SK-N-SH treated with all-trans-retinoic acid at 6 μM for 48 hours (cell line): ENCODE measurements at places on chromosomes 5 and 9.
A peak's percentile ranks its signal among the peaks of the same experiment; 100 is the strongest.

GRCh38 chr5:157744051-157745011 lies 819 bp downstream of the LSM11 start:
- peak; percentile 25 for ATAC-seq

DNA sequence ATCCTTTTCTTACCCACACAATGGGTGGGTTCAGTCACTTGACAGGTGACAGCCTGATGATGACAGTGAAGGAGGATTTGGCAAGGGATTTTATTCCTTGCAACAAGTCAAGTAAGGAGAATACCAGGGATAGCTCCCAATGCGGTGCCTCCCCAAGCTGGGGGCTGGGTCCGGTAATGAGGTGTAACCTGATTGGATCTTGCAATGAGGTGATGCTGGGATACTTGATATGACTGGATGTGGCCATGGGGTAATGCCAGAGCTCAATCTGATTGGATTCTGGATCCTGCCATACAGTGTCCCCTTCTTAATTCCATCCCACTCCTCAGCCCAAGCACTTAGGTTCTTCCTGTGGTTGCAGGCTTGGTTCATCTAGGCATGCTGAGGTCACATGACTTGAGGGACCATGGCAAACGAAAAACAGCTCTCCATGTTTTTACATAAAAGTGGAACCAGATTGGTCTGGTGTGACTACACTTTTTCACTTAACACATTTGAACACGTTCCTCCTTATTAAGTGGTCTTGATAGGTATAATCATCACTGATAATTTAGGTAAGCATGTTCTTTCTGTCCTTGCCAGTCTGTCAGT lies 181.1 kb downstream of the PDZD2 start:
- ATAC-seq, result no peak

DNA sequence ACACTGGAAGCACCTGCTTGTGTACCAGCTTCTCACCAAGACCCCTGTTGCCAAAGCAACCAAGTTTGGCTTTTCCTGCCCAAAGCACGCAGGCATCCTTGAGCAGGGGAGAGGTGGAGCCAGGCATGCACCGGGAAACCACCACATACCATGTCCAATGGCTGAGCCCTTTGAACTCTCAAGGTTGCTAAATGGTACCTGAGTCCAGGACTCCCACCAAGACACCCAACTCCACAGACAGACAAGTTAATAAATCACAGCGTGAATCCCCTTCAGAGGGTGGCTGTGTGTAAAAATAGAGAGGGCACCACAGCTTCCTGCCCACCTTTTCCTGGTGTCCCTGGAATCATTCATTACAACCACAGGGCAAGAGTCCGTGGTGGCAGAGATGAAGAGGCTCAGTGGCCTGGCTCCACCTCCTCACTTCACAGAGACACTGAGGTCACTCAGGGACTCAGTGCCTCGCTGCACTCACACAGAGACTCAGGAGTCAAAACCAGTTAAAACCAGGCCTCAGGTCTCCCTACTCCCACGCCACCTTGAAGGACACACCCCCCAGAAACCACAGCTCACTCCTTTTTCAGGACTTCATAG lies 143.7 kb downstream of the C5orf15 start:
- ATAC-seq, result no peak

- ATAC-seq, result no peak
Measured at GRCh38 chr9:131459056-131459455, 43.7 kb upstream of the POMT1 start.

GRCh38 chr5:147169901-147170300 lies 64.9 kb upstream of the STK32A start:
- ATAC-seq, result no peak

DNA sequence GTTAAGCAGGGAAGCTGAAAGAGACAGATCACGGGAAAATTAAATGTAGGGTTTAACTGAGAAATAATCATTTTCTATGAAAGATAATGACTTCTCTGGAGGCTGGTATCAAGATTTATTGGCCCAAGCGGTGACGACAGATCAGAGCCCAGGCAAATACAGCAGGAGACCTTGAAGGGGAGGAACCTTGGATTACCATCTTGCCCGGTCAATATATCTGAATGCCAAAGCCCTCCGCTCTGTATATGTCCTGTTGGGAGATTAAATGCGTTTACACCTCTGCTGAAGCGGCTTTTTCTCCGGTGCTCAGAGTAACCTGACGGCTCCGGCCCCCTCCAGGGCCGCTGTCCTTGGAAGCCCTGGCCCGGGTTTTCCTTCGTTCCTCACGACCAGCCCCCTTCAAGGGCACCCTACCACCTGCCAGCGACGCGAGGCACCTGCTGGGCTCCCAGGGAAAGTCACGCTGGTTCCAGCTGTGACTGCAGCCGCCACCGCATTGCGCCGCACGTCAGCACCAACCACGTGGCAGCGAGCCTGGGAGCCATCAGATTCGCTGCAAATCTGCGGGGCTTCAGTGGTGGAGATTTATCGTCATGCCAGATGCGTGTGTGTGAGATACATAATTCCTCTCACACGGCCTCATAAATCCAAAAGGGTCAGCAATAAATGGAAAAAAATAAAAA lies 4.4 kb upstream of the QSOX2 start:
- ATAC-seq, result no peak

DNA sequence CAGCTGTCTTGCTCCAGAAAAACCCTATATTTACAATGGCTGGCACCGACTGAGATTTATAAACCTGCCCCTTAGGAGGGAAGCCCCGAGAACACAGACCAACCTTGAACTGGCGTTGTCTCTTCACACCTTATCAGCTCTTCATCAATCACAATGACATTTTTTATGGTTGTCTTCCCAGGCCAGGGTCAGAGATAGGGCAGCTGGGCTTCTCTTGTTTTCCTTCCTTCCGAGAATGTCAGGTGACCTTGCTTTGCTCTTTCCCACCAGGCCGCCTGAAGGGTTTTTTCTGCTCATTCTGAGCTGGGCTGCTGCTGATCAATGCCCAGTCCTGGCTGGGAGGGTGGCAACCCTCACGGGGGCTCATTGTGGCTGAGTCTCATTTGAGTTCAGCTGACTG lies 619.1 kb downstream of the CCDC171 start:
- ATAC-seq, result no peak

DNA sequence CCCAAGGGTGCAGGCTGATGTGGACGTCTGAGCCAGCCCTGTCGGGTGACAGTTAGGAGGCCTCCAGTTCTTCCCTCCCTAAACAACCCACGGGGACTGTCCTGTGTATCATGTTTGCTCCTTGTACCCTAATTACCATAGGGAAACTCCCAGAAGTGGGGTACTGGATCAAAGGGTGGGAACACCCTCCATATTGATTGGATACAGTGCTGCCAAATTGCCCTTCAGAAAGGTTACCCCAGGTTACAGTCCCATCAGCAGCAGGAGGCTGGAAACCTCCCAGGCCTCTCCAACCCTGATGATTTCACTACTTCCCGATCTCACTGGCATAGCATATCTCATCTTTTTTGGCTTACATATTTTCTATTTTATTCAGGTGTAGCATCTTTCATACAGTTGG lies 22.0 kb downstream of the UBE2QL1 start:
- ATAC-seq, result no peak

GRCh38 chr9:109441296-109441695 lies 56.8 kb downstream of the PTPN3 start:
- peak; percentile 77 for ATAC-seq

GRCh38 chr9:37650299-37650872 lies 368 bp upstream of the FRMPD1 start:
- no peak for ATAC-seq

- ATAC-seq, result no peak
Measured at GRCh38 chr9:29701559-29701958, 2128.3 kb upstream of the C9orf72 start.

- no peak for ATAC-seq
Measured at GRCh38 chr9:120630333-120630732, 50.4 kb upstream of the CDK5RAP2 start.

GRCh38 chr9:92438900-92439526 lies 14.7 kb upstream of the OMD start:
- ATAC-seq, result no peak

GRCh38 chr5:76908166-76908565 lies 44.7 kb upstream of the CRHBP start:
- ATAC-seq, result no peak

DNA sequence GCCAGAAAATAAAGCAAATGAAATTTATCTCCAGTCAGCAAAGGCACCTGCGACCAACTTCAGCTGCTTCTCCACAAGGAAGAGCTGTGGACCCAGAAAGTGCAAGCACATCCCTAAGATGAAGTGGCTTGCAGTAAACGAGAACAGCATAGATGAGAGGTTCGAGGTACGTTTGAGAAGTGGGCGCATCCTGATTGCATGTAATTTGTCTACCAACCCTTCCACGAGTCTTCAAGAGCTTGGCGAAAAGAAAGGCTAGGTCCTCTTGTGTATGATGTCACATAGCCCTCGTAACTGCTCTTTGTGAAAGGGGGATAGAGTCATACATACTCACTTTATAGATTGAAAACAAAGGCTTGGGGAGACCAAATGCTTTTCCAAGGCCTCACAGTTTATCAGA lies 6.0 kb upstream of the LCP2 start:
- ATAC-seq, result no peak

- no peak for ATAC-seq
Measured at GRCh38 chr5:145375521-145375920, 459.6 kb downstream of the PRELID2 start.

GRCh38 chr5:80117446-80117845 lies 82.3 kb downstream of the THBS4 start:
- no peak for ATAC-seq

GRCh38 chr5:177537389-177538361 lies 16.7 kb downstream of the FAM193B start:
- peak; percentile 95 for ATAC-seq

GRCh38 chr9:132699956-132700355 lies 29.7 kb downstream of the GTF3C4 start:
- ATAC-seq, result no peak

DNA sequence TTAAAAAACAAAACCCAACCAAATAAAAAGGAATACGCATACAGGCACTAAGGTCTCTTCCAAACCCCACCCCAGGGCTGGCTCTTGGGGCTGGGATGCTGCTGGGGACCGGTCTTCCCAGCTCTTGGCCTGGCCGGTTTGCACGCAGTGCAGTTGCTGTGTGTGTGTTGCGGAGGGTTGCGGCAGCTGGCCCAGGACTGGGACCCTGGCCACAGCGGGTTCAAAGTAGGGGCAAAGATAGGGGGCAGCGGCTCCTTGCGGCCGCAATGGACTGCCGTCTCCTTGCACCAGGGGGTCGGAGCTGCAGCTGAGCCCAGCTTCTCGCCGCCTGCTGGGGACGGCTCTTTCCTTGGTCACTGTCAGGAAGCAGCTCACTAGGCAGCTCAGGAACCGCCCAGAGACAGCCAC lies 5.0 kb downstream of the DMRT3 start:
- no peak; the same call in 2 of the 3 replicates for ATAC-seq

DNA sequence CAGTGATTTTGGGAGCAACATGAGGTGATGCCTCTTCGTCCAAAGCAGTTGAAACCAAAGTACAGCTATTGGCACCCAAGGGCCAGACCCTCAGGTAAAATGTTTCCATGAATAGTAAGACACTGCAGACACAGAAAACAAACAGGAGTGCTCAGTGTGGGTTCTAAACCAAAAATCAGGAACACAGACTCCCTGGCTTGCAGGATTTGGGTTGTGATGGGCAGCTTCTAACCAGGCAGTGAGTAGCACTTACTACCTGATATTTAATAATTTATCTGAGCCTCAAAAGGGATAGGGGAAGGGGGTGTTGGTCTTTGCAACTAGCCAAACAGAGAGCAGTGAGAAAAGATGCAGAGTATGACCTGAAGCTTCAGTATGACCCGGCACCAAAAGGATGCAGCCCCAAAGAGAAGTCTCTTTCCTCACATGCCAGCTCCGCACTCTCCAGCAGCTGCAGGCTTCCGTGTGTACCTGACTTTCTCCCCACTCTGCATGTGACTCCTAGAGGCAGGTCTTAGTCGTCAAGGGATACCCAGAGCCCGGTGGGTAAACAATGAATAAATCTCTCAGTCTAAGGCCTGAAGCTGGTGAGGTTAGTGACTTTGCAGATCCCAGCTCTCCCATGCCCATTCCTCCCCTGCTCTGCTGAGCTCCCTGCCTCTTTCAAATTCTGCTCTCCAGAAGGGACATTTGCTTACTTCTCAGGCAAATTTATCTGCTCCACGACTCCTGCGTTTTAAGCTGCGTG lies 105.4 kb upstream of the SPOCK1 start:
- ATAC-seq, result no peak

GRCh38 chr9:33289936-33290246 lies 425 bp upstream of the NFX1 start:
- ATAC-seq, result peak; percentile 59

- ATAC-seq, result no peak
Measured at GRCh38 chr5:155872629-155873220, 454.2 kb upstream of the SGCD start.

GRCh38 chr9:99663856-99664255 lies 157.8 kb upstream of the NR4A3 start:
- ATAC-seq, result no peak

- no peak for ATAC-seq
Measured at GRCh38 chr9:78781681-78782080, 484.8 kb downstream of the PSAT1 start.

DNA sequence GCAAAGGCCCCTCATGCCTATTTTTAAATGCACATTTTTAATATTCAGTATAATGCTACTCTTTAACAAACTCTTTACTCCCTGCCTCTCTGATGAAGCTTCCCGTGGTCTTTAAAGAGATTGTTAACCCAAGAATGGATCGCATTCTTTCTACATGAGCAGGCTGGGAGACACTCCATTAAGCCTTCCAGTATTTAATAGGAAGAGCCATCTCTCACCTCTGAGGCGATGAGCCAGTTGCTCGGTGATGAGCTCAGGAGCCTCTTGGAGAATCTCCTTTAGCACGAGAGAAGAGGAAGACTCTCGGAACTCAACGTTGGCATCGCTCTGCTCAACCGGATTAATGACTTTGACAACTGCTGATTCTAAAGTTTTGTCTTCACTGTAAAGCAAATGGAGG lies 59.6 kb downstream of the PRUNE2 start:
- ATAC-seq, result no peak
